Left ventricle myocardium superior (tissue), 1 donor: ENCODE measurements at places on chromosomes 5 and 9.

- no peak for DNase-seq
These were observed 3.3 kb downstream of the LPAR1 start for GRCh38 chr9:111034898-111035539.

GRCh38 chr5:104170926-104171325, 608.3 kb upstream of the NUDT12 start:
- no peak for DNase-seq

GRCh38 chr9:12633016-12633765, 60.0 kb upstream of the TYRP1 start:
- no peak for DNase-seq

GRCh38 chr9:85521371-85522197, 220.2 kb downstream of the AGTPBP1 start:
- DNase-seq = peak; percentile 57

DNA sequence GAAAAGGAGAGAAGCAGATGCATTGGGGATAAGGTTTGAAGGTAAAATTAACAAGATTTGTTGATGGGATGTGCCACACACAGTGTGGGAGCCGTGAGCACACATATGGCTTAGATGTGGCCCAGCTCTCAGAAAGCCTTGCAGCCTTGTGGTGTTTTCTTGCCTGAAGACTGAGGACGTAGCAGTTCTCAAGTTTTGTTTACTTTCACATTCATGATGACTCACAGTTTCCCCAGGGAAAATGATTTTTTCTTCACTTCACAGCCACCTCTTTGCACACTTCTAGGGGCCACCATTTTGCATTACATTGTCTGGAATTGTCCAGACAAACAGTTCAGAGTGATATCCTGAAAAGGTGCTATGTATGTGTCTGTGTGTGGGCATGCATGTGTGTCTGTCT, 126.2 kb downstream of the BASP1 start:
- DNase-seq = no peak

DNA sequence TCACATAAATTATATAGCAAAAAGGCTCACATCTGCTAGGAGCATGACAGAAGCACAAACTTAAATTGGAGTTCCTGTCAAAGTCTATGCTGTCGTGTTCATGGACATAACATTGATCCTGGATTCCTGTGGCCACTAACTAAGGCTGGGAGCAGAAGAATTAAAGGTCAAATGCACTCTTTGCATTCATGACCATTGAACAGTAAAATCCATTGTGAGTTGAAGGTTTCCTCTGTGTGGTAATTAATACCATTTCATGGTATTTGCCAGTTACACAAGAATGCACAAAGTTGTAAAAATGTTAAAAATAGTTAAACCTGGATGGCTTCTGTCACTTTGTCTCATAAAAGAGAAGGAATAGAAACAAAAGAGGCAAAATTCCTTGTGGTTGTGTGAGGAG, 242.6 kb downstream of the NPR3 start:
- no peak for DNase-seq
